ENCODE measurements at places on chromosomes 6 and 20.

DNA sequence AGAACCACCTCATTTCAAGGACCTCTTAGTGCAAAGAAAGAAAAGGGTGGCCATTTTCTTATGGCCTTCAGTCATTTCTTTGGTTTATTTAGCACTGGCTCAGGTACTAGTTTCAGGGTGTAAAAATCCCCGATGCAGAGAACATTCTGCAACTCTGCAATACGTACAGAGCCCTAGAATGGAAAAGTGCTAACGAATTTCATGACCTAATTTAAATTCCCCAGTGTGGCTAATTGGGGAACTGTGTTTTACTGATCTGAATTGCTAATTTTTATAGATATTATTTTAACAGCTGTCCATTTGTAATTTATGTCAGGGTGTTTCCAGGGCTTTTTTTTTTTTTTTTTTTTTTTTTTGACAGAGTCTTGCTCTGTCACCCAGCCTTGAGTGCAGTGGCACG is 160.7 kb downstream of the UST start:
- DNase-seq: no peak

DNA sequence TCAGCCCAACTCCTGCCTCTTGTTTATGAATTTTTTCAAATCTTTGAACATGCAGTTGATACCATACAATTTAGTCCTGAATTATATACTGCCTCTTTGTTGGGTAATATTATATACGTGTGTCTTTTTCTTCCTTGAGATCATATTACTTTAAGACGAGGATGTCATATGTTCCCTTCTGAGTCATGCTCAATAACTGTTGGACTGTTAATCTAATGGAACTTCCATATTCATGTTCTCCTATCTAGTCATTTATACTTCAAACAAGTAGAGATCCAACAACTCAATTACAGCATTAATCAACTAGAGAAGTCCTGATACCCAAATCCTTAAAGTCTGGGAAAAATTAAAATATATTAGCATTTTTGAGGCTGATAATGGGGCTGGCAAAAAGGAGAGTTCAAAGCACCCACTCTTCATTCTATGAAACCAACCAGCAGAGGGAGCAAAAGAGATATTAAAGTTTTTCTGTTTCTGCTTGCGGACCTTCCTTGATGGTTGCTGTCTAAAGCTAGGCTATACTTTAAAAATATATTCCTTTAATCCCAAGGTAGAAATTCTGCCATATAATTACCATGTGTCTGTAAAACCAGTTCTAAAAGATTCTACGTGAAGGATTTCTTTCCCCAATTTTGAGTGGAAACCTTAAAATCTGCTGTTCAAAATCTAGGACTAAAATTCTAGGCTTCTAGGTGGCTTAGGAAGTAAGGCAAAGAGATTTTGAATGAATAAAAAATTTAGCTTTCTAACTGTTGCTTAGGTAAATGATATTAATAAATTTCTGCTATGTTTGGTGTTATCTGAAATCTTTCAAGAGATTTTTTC is 498.9 kb downstream of the BCKDHB start:
- DNase-seq: no peak

GRCh38 chr6:44247338-44248302 is 719 bp downstream of the HSP90AB1 start:
- DNase-seq: no peak

- peak; percentile 5 for DNase-seq
These were observed at the start of gene EHMT2 for GRCh38 chr6:31897612-31898382. EHMT2 (minus strand) TSS chr6:31897698; CDS start chr6:31897677, 21 bp downstream.
